Activated T-cell treated with anti-CD3 and anti-CD28 coated beads for 48 hours (primary cell): ENCODE measurements at places on chromosomes 4 and X.

- no peak for DNase-seq
Observed at GRCh38 chr4:134552063-134552462, 350.5 kb upstream of the PABPC4L start.

DNA sequence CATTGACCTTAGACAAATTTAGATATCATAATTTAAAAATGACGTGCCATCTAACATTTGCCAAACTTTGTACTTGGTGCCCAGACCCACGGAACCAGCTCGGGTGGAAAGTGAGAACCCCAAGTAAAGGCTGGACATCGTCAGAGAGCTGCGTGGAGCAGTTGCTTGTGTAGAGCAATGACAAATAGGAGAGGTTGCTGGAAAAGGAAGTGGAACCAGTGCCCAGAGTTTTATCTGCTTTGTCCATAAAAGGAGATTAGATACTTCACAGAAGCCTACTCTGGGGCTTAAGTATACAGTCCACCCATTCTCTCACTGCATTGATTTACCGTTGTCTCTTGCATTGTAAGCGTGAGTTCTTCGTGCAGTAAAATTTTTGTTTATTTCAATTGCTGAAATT lies 5.4 kb upstream of the TBC1D1 start:
- DNase-seq, result no peak

GRCh38 chr4:69957209-69957608 lies 8.3 kb downstream of the CSN2 start:
- DNase-seq, result no peak

GRCh38 chr4:3340700-3341083 lies 47.9 kb downstream of the RGS12 start:
- DNase-seq, result no peak

DNA sequence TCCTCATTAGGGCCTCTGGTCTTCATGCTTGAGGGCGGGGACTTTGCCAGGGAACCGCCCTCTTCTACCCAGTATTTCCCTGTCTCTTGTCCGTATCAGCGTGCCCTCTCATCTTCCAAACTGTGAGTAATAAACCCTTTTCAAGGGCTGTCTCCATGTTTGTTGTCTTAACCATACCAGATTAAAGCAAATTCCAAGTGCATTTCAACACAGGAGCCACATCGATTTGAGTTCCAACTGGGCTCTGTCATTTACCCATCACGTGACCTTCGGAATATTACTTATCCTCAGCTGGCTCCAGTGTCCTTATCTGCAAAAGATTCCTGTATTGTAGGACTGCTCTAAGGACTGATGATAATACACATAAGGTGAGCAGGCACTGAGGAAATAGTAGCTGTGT lies 6.4 kb upstream of the PHEX start:
- DNase-seq, result no peak

- no peak for DNase-seq
Observed at GRCh38 chr4:2732526-2732925, 23.6 kb downstream of the TNIP2 start.

DNA sequence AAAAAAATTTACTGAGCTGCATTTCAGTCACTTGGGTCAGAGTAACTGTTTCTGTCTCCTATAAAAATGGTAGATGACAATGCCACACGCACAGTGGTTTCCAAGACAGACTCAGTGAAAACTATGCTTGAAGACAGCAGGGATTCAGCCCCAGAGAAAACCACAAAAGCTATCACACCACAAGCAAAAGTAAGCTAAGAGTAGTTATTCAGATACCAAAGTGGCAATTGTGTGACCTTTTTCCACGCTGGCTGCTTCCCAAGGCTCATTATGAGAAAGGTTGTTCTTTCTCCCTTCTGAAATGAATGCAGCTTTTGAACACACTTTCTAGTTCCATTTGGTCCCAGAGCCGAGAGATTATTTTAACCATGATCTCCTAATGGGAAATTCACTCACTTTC lies 46.4 kb upstream of the GPM6B start:
- no peak for DNase-seq

- no peak for DNase-seq
Observed at GRCh38 chrX:23964191-23964590, 56.4 kb downstream of the CXorf58 start.

- no peak for DNase-seq
Observed at GRCh38 chrX:146907391-146908240, 93.1 kb upstream of the CXorf51A start.

GRCh38 chr4:7843831-7844593 lies 95.6 kb downstream of the AFAP1 start:
- DNase-seq, result peak; percentile 63

GRCh38 chr4:156992943-156993342 lies 21.3 kb upstream of the PDGFC start:
- DNase-seq, result no peak

- no peak for DNase-seq
Observed at GRCh38 chrX:150648296-150648940, 44.8 kb upstream of the MTMR1 start.

- no peak for DNase-seq
Observed at GRCh38 chr4:2800691-2801596, 8.1 kb downstream of the SH3BP2 start.

DNA sequence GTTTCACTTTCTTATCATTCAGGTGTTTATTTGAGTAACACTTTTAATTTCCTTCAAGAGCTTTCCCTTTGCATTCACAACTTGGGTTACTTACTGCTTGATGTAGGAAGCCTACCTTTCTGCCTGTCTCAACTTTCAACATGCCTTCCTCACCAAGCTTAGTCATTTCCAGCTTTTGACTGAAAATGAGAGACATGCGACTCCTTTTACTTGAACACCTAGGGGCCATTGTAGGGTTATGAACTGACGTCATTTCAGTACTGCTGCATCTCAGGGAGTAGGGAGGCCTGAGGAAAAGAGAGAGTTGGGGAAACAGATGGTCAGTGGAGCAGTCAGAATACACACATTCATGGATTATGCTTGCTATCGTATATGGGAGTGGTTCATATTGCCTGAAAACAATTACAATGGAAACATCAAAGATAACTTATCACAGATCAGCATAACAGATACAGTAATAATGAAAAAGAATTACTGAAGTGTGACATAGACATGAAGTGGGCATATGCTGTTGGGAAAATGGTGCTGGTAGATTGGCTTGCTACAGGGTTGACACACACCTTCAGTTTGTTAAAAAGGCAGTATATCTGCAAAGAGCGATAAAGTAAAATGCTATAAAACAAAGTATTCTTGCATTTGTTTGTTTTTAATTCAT lies 25.7 kb downstream of the USP53 start:
- DNase-seq, result no peak

- DNase-seq, result no peak
Observed at GRCh38 chrX:11241720-11242119, 51.5 kb upstream of the AMELX start.

DNA sequence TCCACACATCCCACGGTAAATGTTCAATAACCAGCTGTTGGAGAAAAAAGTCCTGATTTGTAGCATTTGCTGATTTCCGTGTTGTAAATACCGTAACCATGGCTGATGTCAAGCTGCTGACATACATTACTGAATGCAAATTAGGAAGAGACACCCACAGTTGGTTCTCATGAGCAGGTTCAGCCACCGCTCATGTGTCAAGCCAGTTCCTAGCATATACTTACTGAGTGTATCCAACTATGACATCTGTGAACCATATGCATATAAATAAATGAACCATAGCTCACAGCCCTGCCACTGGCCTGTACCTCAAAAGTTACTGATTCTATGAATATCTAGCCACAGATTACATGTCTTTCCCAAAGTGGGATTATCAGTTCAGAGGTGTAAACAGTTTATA lies 29.5 kb downstream of the FHDC1 start:
- DNase-seq, result no peak

DNA sequence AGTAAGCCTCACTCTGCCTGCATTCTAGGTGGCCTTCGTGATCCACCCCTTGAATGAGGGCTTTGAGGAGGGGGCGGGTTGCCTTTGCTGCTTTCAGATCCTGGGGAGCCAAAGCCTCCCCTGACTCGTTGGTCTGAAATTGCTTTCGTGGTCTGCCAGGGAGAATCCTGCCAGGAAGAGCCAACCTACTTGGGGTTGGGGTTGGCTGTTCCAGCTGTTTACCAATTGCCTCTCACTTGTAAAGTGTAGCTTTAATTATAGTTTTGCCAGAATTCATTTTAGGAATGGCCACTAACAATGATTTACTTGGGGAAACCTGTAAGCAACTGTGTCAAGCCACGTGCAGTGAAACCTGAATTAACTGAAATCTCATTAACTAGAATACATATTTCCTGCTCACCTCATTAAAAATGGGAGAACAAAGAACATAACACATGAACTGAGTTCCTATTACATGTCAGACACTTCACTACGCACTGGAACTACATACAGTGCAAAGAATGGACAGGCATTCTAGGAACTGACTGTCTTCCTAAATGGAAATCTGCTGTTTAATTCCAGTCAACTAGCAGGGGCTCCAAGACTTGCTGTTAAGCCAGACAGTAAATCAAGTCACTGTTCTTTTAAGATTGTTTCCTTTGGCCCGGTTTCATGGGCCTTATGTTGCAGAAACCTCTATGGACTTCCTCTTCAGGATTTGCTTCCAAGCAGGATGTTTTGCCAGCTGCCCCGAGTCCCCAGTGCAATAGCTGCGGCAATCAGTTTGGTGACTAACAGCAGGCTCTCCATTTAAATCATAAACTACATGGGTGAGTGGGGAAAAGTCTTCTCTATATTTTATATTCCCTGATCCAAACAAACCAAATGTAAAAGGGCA lies 16.4 kb upstream of the NKRF start:
- DNase-seq, result no peak

DNA sequence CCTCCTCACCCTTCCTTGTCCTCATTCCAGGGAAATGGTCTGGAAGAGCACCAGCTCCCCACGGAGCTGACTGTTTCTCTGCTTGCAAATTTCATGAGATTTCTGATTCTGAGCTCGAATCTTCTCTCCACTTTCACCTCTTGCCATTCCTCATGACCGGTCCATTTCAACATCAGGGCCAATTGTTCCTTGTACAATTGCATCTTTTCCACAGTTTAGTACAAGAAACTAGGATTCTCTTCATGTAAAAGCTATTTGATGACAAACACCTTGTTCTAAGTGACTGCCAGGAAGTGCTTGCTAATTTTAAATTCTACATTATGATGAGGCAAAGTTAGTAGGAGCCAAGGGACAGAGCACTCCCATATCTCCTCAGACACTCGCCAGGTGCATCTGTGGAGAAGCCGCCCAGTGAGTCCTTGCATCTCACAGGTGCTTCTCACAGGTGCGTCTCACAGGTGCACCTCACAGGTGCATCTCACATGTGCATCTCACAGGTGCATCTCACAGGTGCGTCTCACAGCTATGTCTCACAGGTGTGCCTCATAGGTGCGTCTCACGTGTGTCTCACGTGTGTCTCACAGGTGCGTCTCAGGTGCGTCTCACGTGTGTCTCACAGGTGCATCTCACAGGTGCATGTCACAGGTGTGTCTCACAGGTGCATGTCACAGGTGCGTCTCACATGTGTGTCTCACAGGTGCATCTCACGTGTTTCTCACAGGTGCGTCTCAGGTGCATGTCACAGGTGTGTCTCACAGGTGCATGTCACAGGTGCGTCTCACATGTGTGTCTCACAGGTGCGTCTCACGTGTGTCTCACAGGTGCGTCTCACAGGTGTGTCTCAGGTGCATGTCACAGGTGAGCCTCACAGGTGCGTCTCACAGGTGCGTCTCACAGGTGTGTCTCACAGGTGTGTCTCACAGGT lies 3.0 kb upstream of the PDE6B start:
- DNase-seq, result no peak

- no peak for DNase-seq
Observed at GRCh38 chrX:21952624-21953023, 12.1 kb downstream of the SMS start.

GRCh38 chr4:26139310-26139924 lies 181.4 kb upstream of the RBPJ start:
- no peak for DNase-seq

DNA sequence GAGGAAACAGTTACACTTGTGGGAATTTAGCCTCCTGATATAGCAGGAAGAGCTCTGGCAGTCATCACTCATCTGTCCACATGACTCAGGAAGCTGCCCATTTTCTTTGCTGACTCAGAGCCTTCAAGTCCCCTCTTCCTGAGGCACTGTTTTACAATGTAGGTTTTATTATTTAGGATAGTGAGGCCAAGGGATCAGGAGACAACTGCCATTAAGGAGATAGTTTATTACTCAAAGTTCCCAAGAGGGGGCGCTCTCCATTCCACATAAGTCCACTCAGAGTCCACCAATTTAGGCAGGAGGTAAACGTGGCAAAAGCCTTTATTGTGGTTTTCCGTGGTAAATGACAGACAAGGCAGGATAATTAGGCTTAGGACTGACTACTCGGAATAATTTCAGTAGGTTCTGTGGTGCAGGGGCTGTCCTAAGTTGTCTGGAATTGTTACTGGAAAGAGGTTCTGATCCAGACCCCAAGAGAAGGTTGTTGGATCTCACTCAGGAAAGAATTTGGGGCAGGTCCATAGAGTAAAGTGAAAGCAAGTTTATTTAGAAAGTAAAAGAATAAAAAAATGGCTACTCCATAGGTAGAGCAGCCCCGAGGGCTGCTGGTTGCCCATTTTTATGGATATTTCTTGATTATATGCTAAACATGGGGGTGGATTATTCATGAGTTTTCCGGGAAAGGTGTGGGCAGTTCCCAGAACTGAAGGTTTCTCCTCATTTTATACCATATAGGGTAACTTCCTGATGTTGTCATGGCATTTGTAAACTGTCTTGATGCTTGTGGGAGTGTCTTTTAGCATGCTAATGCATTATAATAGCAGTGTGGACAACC lies 96.0 kb upstream of the RAB40AL start:
- DNase-seq, result no peak

DNA sequence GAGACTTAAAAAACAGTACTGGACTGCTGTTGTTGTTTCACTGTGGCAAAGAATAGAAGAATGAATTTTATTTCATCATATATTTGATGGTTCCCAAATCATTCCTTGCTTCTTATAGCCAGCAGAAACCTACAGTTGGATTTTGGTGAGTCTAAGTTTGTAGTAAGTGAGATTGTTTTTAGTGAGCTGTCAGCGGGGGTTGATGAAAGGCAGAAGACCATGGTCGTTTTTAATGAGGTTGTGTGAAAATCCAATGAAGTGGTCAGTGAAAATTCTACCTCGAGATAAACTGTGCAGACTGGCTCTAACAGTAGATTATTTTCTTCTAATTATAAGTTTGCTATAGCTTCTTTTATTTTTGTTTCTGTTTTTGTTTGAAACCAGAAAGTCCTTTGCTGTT lies 36.2 kb downstream of the ANAPC4 start:
- no peak for DNase-seq

DNA sequence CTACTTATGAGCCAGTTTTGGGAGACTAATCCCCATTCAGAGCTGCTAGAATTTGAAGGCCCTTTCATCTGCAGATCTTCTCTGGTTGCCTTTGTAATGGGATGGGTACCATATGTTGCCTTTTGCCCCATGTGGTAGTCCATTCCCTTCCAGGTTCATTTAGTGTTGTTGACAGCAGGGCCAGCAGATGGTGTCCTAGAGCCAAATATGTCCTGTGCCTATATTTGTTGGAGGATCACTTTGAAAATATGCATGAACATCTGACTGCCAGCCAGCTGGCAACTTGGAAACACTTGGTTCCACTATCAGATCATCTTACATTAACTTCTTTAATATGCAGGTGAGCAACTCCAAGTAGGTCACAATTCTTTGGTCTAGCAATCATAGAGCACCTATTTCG lies 30.4 kb downstream of the CFAP299 start:
- peak; percentile 18 for DNase-seq
